ENCODE measurements at places on chromosomes 6 and 20.

DNA sequence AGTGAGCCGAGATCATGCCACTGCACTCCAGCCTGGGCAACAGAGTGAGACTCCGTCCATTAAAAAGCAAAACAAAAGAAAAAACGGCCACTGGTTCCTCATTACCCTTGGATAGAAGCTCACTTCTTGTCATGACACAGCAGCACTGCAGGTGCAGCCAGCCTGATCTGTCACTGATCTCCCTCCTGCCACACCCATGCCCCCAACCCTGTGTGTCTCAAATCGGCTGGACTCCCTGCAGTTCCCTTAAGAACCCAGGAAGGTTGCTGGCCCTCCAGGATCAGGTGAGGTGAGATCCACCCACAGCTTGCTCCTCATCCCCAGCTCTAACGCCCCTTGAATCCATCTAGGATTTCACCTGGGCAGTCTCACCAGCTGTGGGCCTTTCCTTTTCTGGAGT, 26.3 kb upstream of the NNAT start:
- no peak for DNase-seq

- no peak for DNase-seq
Measured at GRCh38 chr6:22364306-22364705, 67.5 kb upstream of the PRL start.

DNA sequence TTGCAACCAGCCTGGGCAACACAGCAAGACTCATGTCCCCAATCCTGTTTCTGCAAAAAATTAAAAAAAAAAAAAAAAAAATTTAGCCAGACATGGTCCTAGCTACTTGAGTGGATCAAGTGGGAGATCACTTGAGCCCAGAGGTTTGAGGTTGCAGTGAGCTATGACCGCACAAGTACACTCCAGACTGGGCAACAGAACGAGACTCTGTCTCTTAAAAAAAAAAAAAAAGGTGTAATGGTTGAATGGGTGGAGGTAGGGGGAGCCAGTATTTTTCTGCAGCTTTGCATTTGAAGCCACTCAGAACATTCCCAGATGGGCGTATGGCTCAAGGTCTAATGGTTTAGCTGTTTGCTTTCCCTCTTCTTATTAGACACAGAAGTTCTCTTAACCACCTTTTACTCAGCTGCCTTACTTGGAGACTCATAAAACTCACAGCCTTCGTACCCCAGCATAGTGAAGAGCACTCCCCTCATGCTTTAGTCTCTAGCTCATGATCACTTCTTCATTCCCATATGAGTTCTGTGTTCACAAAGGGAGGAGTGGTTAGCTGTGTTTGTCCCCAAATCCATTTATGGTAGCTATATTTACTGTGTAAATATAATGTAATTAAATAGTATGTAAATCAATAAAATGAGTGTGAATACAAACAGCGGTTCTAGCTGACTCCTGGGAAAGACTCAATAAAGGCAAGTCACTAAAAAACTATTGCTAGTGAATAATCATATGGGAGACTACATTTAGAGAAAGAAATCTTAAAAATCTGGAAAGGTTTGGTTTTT, 9.0 kb downstream of the FKBP1A start:
- DNase-seq, result no peak

- no peak for DNase-seq
Measured at GRCh38 chr6:93319304-93319703, 100.1 kb downstream of the EPHA7 start.

DNA sequence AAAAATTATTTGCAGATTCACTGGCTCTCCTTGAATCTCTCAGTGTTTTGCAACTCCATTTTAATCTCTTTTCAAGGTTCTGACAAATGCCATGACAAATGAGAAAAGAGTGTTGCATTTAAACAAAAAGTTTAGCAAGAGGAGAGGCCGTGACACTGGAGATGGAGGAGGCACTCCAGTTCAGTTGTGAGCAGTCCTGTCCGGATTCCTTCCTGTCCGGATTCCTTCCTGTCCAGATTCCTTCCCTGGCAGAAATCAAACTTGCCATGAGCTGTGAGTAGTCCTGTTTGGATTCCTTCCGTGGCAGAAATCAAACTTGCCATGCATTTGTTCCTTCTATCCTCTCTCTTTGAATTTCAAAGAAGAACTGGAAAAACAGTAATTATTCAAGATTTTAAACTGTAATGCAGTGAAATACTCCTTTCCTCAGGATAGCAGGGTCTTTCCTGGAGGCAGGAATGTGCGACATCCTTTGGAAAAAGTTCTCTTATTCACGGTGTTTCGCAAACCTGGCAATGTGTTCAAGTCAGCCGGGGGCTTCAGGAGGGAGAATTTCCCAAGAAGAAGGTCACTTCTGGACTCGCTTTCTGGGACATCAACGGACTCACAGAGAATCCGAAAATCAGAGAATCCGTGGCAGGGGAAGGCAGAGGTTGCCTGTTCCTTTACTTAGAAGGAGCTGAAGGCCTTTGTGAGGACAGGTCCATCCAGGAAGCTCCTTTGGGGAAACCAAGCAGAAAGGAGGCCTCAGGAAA, 48.7 kb upstream of the DACT2 start:
- peak; percentile 74 for DNase-seq

- no peak for DNase-seq
Measured at GRCh38 chr6:122997541-122998150, 1.6 kb downstream of the CLVS2 start.

DNA sequence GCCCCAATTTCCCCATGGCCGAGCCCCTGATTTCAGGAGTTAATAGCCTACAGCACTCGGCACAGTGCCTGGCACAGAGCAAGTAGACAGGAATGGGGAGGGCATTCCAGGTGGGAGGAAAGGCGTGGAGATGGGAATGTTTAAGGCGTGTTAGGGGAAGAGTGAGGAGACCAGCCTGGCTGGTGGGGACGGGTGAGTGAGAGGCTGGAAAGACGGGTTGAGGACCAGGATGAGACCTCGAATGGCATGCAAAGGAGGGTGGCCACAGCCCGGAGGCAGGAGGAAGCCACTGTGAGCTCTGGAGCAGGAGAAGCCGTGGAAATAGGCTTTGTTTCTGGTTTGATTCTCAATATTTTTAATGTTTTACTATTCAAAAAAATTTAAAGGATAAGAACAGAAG, 49.5 kb downstream of the CEBPB start:
- no peak for DNase-seq

GRCh38 chr20:11502061-11502460, 415.6 kb upstream of the BTBD3 start:
- DNase-seq, result no peak

DNA sequence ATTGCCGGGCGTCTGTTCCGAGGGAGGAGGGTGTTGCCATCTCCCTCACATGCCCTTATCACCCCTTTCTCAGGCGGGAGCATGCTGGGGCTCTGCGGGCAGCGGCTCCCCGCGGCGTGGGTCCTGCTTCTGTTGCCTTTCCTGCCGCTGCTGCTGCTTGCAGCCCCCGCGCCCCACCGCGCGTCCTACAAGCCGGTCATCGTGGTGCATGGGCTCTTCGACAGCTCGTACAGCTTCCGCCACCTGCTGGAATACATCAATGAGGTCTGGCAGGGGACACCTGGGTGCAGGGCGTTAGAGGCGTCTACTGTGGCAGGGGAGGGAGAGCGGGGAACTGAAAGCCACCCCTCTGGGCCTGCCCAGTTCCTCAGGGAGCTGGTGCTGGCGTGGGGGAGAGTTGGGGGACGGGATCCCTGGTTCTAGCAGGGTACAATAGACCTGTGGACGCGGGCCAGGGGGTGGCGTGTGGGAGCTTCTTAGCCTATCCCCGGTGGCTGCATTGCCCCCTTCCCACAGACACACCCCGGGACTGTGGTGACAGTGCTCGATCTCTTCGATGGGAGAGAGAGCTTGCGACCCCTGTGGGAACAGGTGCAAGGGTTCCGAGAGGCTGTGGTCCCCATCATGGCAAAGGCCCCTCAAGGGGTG, 697 bp downstream of the PPT2 start:
- DNase-seq, result peak; percentile 72

- DNase-seq, result no peak
Measured at GRCh38 chr6:152821525-152821924, 70.9 kb downstream of the VIP start.

DNA sequence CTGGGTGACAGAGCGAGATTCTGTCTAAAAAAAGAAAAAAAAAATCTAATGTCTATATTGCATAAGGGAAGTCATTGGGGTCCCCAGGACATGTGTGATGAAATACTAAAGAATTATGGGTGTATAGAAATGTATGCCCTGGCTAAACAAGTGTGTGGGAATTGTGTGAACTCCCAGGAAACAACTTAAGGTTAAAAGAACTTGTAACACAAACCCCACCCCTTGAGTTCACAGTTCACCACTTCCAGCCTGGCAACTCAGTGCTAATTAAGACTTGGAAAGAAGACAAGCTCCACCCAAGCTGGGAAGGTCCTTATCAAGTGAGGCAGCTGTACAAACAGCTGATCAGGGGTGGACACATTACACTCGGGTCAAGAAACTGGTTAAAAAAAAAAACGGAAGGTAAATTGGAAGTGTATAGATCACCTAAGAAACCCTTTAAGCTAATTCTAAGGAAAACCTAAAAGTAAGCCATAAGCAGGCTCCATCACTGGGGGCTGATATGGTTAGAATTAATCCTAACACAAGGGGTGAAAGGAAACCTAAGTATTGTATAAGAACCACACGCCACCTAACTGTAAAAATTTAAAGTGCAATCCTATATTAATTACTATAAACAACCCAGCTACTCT, 25.2 kb downstream of the HLA-A start:
- no peak for DNase-seq

- no peak for DNase-seq
Measured at GRCh38 chr6:46042355-46042999, 26.8 kb upstream of the CLIC5 start.
